ENCODE measurements at places on chromosomes 1 and 21. TPM values are rescaled to one million over a fixed set of nuclear protein-coding genes. Genes with fewer than 3 reads are reported as not detected.

Gene ADAMTSL4
- total RNA-seq = 20.2 TPM

Gene CELA2B
- total RNA-seq = 2.7 TPM

Gene CELA2A
- total RNA-seq = 0.13 TPM

Gene PLA2G2D
- total RNA-seq = not detected
